Lung (tissue), 17 donors: ENCODE measurements at places on chromosomes 2 and 18. TPM values are rescaled to one million over a fixed set of nuclear protein-coding genes. Genes with fewer than 3 reads are reported as not detected.
A peak's percentile ranks its signal among the peaks of the same experiment; 100 is the strongest.

DNA sequence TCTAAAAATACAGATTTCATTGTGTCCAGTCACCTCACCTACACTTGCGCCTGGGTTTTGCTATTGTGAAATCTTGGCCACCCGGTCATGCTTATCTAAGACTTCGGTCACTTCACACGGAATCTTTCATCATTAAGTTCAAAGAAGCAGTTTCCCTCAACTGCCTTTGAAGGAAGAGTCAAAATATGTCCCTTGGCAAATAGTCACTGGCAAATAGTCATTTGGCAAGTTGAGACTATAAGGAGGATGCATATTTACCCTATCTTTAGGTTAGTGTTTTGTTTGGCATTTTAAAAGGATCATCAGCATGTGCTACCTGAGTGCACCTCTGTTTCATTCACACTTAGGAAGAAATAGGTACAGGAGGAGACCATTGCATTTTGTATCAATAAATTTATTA is 95.9 kb downstream of the FEZ2 start:
- no peaks in the 10 kb centered on the region for H3K4me1 ChIP-seq
- no peak overlapping the region for H3K27ac ChIP-seq
- no peaks in the 10 kb centered on the region for H3K27me3 ChIP-seq
- H3K4me3 ChIP-seq: no peak overlapping the region
- no peak for DNase-seq

DNA sequence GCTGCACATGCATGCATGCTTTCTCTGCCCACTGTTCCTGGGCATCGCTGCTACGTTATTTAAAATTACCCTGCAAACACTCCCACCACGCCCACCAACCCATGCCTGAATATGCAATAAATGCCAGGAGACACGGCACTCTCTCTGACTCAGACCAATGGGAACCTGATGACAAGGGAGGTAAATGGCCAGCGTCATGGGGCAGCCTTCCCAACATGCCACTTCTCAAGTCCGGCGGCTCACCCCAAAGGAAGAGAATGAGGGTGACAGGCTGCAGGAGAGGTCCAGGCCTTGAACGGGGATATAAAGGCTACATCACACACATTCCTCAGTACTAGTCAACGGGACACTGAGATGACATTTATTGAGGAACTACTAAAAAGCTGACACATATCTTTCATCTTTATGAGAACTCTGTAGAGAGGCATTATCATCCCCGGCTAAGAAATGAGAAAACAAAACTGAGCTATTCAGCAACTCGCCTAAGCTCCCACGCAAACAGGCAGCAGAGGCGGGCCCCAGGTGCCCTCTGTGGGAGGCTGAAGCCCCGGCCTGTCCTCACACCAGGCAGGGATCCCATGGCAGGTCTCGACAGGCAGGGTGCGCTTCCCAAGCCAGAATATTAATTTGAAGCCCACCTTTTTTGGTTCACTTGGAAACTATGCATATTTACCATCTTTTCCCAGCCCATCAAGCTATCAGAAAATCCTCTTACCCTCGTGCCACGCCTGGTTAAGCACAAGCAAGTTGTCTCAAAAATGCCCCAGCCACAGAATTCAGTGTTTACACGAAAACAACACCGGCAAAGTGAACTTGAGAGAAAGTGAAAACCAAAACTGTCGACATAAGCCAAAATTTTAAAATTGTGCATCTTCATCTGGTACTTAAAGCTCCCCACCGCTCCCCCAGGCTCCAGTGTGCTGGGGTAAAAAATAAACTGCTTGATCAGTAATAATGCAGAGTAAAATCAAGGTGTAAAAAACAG is 166.3 kb downstream of the HDAC4 start:
- no peak for DNase-seq
- H3K4me1 ChIP-seq: peaks cover 16% of the 10 kb centered on the region
- no peaks in the 10 kb centered on the region for H3K27me3 ChIP-seq
- H3K4me3 ChIP-seq: no peak overlapping the region
- no peaks in the 10 kb centered on the region for H3K36me3 ChIP-seq

DNA sequence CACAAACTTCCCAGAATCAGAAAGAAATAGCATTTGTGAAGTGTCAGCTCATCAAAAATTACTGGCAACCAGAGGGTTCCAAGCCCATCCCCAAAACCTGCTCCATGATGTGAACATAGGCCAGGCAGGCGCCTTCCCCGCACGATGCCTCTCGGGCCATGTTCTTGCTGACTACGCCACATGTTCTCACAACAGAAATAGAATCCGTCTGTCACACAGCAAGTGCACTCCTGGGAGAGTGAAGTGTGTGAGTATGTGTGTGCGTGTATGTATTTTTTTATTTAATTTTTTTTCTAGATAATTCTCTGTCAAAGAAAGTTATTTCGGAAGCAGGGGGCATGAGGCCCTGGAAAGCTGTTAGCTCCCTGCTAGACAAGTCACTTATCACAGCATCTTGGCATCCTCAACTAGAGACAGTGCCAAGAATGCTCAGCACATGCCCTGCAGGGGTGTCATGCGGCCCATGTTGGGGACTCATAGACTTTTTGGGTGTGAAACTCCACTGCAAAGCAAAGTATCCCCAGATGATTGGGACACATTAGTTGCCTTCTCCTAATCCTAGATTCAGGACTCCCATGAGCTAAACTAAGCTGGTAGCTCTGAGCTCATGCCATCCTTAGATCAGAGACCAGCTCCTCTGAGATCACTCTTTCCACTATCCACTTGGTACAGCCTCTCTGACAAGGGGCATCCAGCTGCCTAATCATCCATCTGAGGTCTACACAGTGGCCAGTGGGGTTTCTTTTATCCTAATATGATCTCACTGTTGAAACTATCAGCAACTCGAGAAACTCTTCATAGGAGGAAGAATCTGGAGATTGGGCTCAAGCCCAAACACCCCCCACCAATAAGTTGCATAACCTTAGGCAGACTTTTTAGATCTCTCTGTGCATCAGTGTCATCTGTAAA is 53.2 kb upstream of the CYRIA start:
- no peaks in the 10 kb centered on the region for H3K36me3 ChIP-seq
- no peak for DNase-seq
- H3K27me3 ChIP-seq: no peaks in the 10 kb centered on the region
- H3K4me3 ChIP-seq: no peak overlapping the region
- no peak overlapping the region for H3K27ac ChIP-seq
- no peaks in the 10 kb centered on the region for H3K4me1 ChIP-seq

- H3K4me1 ChIP-seq: no peaks in the 10 kb centered on the region
- H3K27ac ChIP-seq: no peak overlapping the region
- no peaks in the 10 kb centered on the region for H3K36me3 ChIP-seq
- H3K4me3 ChIP-seq: no peak overlapping the region
Measured at GRCh38 chr2:30990671-30991070, 147.6 kb downstream of the GALNT14 start.

DNA sequence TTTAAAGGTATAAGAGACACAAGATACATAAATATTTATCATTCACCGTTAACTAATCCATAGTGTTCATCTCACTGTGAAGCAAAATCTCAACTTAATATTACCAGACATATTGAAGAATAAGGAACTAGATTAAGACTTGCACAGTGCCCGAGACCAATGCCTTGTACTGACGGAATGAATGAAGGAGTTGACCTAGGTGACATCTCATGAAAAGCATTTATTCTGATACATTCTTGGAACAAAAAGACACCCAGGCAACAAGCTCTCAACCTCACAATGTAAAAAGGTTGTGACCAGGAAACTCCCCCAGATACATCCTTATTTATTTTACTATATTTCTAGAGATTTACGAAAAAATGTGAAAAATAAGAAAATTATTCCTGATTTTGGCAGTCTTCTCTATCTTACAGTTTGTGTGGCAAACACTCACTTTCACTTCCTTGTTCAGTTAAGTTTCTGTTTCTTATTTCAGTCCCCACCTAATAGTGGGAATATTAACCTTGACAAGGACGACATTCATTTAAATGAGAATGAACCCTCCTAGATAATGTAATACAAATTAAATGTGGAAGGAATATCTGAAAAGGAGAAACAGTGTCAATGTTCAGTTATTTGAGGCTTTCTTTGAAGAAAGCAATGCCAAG is 28.4 kb downstream of the M1AP start:
- H3K36me3 ChIP-seq: no peaks in the 10 kb centered on the region
- no peaks in the 10 kb centered on the region for H3K4me1 ChIP-seq
- no peak for DNase-seq
- no peak overlapping the region for H3K4me3 ChIP-seq
- H3K27ac ChIP-seq: no peak overlapping the region

DNA sequence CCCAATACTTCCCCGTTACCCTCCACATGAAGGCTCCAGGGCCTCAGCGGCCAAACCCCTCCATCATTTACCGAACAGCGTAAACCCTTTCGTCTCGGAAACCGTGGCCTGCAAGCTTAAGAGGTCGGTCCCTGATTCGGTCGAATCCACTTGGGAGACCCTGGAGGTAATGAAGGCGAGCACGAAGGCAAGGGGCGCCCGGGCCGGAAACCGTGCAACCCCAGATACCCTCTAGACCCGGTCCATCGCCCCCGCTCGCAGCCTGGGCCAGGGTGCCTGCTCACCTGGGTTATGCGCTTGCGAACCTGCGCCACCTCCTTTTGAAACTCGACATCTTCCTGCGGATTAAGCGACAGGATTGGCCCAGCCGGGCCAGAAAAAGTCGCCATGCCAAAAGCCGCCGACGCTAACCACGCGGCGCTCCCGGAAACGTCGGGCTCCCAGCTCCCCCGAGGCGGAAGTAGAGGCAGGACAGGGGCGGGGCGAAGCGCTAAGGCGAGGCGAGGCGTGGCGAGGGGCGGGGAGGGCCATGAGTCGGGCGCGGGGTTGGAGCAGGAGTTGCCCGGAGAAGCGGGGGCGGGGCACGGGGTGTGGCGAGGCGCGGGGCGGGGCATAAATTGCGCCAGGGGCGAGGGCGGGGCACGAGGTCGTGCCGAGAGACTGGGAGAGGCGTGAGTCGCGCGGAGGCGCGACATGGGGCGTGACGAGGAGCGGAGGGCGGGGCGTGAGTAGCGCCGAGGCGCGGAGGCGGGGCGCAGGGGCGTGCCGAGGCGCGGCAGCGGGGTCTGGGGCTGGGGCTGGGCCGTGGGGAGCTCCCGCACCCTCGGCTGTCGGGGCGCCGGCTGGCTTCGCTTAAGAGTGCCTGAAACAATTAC is at the start of gene NIFK:
NIFK (minus strand) TSS at position 414 of the 875 bp plus-strand sequence; CDS start at position 389, 25 bp downstream.
- peak; percentile 99 for DNase-seq
- peaks cover 2% of the 10 kb centered on the region for H3K4me1 ChIP-seq
- peak within 1 kb of the TSS; percentile 92 for H3K27ac ChIP-seq
- no peaks in the 10 kb centered on the region for H3K27me3 ChIP-seq
- peaks cover 16% of the 10 kb centered on the region for H3K36me3 ChIP-seq

DNA sequence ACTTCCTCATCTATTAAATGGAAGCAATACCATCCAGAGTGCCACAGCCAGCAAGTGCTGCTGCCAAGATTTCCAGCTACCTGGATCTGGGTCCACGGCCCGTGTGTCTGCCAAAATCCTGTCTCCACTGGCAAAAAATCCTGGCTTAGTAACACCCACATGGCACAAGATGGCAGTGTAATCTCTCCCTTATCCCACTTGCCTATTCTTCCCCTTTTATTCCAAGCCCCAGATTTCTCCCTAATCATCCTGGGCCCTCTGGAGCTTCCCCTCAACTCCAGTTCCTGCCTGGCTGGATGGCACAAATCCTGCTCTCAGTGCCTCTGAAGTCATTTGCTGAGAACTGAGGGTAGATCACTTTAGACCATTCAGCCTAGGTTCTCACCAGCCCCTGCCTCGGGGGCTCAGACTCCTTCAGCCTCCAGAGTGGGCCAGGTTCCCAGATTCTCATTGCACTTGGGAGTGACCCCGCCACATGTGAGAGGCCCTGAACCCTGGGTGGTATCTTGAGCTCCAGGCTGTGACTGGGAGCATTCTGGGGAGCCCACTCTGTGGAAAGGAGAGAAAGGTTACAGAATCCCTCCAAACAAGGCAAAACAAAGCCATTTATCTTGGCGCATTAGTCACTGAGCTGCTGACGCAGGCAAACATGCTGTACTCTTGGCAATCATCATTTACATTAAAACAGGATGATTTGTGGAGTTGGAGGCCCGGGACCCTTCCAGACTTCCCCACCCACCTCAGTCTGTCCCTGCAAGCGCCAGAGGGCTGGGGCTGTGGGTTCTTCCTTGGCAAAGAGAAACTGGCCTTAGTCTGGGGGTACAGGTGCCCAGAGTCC is 325.8 kb downstream of the DYSF start:
- DNase-seq: peak; percentile 48
- H3K27me3 ChIP-seq: no peaks in the 10 kb centered on the region
- peaks cover 3% of the 10 kb centered on the region for H3K4me1 ChIP-seq
- H3K36me3 ChIP-seq: no peaks in the 10 kb centered on the region
- H3K4me3 ChIP-seq: no peak overlapping the region
- H3K27ac ChIP-seq: no peak overlapping the region

DNA sequence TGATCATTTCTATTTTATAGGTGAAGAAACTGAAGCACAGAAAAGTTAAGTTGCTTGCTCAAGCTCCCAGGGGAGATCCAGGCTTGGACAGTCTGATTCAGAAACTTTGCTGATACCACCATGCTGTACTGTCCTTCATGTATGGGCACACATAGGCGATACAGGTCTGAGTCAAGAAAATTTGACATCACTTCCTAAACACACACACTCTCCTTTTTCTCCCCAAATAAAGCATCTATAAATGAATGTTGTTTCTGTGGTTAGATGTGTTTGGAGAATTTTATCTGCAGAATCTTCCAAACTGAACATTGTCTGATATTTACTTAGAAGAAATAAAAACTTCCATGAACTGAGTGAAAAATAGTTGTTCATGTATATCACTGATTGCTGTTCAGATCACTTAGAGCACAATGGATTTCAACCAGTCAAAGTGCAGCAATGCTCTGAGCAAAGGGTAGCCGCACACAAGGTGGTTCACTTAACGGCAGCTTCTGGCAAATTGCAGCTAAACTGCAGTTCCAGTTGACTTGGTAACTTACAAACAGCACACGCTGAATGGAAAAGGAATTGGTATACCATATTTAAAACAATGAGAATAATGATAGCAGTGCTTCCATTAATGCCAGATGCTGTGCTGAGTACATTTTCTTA is 10.0 kb upstream of the AGFG1 start:
- H3K27ac ChIP-seq: no peak overlapping the region
- H3K4me1 ChIP-seq: no peaks in the 10 kb centered on the region
- no peak overlapping the region for H3K4me3 ChIP-seq
- DNase-seq: no peak
- no peaks in the 10 kb centered on the region for H3K36me3 ChIP-seq

- H3K4me3 ChIP-seq: no peak overlapping the region
- no peaks in the 10 kb centered on the region for H3K27me3 ChIP-seq
- no peaks in the 10 kb centered on the region for H3K36me3 ChIP-seq
- no peak overlapping the region for H3K27ac ChIP-seq
- peaks cover 9% of the 10 kb centered on the region for H3K4me1 ChIP-seq
Measured at GRCh38 chr2:28377984-28378678, 14.5 kb upstream of the FOSL2 start.

The PID1 gene
- total RNA-seq: 41.3 TPM

The TWIST2 gene
- 10.8 TPM for total RNA-seq

The ATOH8 gene
- total RNA-seq: 51.4 TPM
